ENCODE measurements at places on chromosomes 7 and 10.

- DNase-seq, result no peak
These were observed 10.5 kb upstream of the EDRF1 start for GRCh38 chr10:125708971-125709503.

DNA sequence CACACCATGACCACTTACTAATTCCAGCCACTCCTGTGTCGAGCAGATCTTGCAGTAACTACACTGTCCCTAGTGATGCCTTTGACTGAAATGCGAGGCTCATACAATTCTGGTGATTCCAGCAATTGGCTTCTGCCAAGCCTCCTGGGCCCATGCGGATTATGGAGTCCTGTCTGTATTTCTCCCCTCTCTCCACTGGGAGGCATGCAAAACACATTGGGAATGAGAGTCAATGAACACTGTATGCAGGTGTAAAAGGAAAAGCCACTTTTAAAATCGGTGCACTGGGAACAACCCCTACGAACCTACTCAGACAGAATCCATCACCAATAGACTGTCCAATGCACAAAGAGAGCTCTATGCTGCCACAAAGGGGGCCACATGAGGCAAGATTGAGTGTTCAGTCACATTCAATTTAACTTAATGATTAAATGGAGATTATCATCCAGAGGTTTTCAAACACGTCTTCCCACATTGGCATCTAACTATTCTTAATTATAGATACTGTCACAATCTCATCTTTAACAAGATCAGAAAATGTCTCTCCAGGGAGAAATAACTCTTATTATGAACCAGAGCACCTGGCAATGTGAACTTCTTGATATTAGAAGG lies 550.6 kb downstream of the GLRX3 start:
- peak; percentile 32 for DNase-seq

GRCh38 chr7:158292948-158293347 lies 294.7 kb downstream of the PTPRN2 start:
- no peak for DNase-seq

DNA sequence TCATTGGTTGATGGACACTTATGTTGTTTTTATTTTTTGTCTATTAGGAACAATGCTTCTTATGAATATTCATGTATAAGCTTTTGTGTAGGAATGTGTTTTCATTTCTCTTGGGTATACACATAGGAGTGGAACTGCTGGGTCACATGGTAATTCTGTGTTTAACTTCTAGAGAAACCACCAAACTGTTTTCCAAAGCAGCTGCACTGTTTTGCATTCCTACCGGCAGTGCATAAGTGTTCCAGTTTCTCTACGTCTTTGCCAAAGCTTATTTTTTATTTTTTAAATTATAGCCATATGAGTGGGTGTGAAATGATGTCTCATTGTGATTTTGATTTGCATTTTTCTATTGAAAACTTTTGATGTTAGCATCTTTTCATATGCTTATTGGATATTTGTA lies 51.3 kb downstream of the ADK start:
- DNase-seq, result no peak

- DNase-seq, result no peak
These were observed 347.8 kb downstream of the KCNMA1 start for GRCh38 chr10:77289790-77290189.

GRCh38 chr10:18071591-18071990 lies 68.6 kb upstream of the CACNB2 start:
- no peak for DNase-seq

- DNase-seq, result no peak
These were observed 58.9 kb downstream of the KCNMA1 start for GRCh38 chr10:77578583-77579227.

DNA sequence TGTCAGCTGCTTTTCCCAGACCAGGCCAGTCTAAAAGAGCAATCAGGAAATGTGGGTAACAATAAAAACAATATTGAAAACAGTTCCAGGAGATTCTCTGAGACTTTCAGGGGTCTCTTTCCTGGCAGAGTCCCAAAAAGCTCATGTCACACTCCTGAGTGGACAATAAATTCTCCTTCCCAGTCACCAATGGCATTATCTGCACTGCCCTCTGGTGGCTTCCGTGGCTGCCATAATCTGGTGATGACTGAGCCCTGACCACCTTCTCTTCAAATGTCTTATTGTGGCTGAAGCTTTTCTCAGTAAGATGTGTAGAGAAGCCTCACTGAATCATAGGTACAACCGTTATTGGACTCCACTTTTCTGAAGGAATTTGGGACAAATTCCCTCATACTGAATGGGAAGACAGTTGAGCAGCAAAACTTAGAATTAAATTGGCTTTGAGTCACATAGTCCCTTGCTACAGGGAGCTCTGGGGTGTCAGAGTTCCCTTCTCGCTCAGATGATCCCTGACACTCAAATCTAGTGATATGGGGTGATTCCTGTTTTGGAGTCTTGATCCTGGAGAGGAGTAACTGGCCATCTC lies 24.4 kb upstream of the ASAH2 start:
- peak; percentile 64 for DNase-seq

GRCh38 chr10:130352291-130352645 lies 216.1 kb downstream of the GLRX3 start:
- DNase-seq, result no peak

GRCh38 chr10:124999433-125000365 lies 57.8 kb downstream of the ZRANB1 start:
- DNase-seq, result peak; percentile 76

DNA sequence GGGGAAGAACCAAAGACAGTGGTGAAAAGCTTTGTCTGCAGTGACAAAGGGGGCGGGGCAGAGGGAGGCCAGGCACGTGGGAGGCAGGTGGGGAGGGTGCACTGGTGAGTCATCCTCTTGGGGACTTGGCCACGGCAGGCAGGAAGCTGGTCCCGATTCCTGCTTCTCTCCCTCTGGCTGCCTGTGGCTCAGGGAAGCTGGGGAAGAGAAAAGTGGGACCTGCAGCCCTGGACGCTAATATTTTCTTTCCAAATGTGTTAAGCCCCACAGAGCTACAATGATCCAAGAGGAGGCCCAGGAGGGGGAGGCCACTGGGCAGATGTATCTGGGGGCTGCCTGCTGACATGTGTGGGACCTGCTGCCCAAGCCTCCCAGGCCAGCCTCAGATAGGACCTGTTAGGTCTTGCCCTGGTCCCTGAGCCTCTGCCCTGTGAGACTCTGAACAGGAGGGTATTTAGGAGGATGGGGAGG lies 231.8 kb downstream of the KCNMA1 start:
- DNase-seq, result no peak
